Esophagus squamous epithelium (tissue), 5 donors: ENCODE measurements at places on chromosomes 16 and 17.

DNA sequence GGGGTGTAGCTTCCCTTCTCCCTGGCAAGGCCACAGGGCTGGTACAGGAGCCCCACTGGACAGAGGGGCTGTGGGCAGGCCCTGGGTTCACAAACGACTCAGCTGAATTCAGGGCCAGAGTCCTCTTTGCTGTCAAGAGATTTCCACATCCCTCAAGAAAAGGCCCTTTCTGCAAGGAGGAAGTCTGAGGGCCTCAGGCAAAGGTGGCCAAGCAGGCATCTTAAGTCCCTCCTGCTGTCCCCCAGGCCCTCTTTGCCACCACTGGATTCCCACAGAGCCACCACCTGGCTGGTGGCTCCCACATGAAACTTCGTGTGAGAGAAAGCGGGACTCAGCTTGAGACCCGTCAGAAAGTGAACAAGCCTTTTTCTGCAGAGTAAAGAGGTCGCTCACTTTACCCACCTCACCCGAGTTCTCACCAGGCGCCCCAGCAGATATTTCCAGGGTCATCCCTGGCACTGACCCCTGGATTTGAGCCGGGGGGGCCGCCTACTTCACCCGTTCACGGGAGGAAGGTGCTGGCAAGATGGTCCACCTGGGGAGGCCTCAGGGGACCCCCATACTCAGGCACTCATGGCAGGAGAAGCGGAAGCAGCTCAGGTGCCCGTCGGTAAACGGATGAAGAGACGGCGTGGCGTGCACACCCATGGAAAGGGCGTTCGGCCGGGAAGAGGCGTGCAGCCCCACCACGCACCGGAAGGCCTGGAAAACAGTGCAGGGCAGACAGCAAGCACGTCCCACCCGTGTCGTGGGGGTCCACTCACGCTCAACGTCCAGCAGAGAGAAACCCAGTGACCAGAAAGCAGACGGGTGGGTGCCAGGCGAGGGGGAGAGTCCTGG lies 3.6 kb downstream of the RNF166 start:
- no peak for DNase-seq

DNA sequence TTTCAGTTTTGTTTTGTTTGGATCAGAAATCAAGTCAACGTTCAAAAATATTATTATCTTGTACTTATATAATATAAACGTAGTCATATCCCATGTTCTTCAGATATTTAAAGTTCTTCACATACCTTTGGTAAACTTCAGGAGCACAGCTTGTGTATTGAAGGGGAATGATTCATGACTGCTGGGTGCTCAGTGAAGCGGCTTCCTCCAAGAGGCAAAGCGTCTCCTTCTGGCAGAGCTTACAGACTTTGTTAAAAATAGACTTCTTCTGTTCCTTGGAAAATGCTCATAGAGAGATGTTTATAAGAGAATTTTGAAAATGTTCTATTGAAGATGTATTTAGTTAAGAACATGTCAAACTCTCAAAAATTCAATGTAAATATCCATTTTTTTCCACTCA lies 155.6 kb upstream of the CNTNAP4 start:
- no peak for DNase-seq

DNA sequence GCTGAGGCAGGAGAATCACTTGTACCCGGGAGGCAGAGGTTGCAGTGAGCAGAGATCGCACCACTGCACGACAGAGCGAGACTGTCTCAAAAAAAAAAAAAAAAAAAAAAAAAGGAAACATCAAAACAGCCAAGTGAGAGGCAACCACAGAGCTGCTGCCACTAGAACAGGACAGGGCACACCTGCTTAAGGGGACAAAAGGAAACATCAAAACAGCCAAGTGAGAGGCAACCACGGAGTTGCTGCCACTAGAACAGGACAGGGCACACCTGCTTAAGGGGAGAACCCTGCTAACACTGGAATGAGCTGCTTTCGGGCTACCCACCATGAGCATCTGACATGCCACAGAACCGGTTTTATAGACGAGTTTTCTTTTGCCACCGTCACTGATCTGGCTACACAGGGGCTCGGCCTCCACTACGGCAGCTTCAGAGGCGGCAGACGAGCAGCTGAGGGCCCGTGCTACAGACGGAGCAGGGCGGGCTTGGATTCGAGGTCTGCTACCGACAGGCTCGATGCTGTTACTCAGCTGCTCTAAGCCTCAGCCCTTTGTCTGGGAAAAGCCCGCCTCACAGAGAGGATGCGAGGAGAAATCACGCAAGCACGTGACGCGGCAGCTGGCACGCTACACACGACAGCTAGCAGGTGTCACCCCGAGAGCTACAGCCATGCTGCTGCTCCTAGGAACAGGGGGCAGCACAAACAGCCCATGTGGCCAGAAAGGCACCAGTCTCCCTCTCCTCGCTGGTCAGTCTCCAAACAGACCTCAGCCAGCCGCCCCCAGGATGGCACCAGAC lies 2.0 kb downstream of the P4HB start:
- no peak for DNase-seq

DNA sequence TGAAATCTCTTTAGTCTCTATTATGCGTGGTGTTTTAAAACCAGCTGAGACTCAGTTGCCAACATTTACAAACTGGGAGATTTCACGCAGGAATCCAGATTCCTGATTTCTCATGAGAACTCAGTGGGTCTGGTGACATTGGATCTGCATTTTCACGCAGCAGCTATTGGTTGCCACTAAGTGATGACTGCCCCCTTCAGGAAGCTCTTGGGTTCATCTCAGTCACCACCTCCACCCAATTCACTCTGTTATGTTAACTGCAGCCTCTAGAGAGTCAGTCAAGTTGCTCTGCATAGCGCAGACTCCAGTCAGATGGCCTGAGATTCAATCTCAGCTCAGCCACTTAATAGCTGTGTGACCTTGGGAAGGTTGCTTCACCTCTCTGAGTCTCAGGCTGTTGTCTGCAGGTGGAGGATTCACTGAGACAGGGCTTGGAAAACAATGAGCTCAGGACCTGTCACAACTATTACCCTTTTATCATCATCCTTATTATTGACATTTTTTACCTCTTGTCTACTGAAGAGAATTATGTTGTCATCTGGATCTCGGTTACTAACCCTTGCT lies 6.4 kb downstream of the SHISA9 start:
- DNase-seq: no peak

DNA sequence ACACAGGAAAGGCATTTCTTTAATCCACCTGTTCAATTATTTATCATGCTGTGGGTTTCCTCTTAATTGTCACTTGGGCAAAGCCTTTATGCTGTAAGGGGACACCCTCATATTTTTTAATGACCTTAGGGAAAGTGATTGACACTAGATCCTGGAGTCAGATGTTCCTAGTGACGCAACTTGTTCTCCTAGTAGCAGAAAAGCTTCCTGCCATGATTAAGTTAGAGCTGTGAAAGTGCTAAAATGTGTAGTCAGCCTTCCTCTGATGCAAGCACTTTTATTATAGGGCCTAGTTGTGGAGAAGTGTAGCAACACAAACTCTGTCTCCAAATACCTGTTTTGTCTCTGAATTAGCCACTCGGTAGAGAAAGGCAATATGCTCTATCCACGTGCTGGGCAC lies 12.3 kb downstream of the TMEM100 start:
- no peak for DNase-seq

GRCh38 chr17:74213861-74214391 lies 555 bp downstream of the TTYH2 start:
- no peak for DNase-seq

DNA sequence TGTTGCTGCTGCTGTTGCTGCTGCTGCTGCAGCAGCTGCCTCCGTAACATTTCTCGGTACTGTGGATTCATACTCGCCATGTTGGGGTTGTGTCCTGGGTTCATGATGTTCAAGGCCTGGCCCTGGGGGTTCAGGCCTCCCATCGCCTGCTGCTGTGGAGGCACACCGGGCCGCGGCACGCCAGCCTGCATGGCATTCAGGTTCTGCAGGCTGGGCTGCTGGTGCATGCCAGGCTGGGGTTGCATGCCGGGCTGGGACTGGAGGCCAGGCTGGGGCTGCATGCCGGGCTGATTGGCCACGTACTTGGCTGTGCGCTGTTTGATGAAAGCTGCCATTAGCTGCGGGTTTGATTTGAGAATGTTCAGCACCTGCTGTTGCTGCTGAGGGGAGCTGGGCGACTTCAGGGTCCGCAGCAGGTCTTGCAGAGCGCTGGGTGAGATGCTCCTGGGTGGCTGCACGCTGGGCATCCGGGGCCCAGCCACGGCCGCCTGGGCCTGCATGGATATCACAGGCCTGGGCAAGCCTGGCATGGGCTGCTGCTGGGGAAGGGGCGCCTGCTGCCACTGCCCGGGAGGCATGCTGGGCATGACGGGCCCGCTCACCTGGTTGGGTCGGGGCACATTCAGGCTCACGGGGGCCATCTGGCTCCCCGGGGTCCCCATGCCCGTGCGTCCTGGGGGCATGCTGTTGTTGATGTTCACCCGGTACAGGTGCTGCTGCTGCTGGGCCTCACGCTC lies 11.3 kb upstream of the TRAP1 start:
- DNase-seq: no peak

- DNase-seq: no peak
Measured at GRCh38 chr16:266258-267164, 9.2 kb downstream of the RGS11 start.
